ENCODE measurements at places on chromosomes 7 and 10.

DNA sequence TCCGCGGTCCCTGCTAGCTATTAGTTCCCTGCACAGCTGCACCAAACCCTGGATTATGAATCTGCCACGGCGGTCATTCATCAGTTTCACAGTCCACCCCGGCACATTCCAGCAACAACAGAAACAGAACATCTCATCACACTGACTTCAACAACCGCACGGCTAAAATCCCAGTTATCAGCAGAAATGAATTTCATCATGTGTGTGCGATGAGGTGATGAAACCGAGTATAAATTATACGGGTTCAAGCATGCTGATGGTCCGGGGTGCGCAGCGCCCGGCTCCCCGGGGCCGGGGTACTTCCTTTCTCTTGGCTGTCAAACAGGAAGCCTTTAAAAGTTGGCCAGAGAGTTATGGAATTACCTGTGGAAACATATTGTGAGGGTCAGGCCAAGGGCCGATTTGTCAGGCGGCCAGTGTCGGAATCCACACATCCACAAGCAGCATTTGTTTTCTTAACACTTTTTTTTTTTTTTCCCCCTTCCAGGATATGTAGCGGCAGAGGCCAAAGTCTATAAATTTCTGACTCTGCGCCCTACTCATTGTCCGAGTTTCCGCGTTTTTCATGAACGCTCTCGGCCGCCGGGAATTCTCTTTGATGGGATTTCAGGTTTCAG, 420.9 kb upstream of the MGMT start:
- no peak for DNase-seq

DNA sequence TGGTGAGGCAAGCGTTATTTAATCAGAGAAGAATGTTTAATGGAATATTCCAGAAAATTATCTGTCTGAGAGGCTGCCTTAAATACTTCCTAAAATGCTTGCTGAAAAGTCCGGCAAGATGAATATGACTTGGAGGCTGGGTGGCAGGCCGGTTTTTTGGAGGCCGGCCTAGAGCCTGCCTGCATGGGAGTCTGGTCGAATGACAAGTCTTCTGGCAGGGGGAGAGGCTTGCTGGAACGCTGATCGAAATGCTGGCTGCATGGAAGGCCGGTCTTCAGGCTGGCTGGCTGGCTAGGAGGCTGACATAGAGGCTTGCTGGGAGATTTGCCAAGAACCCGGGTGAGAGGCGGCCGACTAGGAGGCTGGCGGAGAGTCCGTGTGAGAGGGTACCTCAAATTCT, 135.7 kb downstream of the OR13A1 start:
- no peak for DNase-seq

DNA sequence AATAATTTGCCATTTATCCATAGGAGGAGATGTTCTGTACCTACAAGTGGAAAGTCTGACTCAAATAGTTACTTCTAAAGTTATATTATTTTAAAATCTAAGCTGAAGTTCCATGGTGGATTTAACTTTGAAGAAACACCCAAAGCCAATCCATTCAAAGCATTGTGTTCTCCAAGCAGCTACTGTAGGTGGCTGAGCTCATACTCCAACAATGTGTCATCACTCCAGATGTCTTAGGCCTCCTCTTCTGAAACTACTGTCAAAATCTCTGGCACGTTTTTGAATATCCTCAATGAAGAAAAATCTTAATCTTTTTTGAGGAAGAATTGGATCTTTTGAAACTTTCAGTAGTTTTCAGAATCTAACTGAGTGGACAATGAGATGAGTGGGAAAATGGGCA, 169.1 kb downstream of the PTEN start:
- no peak for DNase-seq

GRCh38 chr7:24438232-24438631, 135.0 kb upstream of the PALS2 start:
- no peak for DNase-seq

DNA sequence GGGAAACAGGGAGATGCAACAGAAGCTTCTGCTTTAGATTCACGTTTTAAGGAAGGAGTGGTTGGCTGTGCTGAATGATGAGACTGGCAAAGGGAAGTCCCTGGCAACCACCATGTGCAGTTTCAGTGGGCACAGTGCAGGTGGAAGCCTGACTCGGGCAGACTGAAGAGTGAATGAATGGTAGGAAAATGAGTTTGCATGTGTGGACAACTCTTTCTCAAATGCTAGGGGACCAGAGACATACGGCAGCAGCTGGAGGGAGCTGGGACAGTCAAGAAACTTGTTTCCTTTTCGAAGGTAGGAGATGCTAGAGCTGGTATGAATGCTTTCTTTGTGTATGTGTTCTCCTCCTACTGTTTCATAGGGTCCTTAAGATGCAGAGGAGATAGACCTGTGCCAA, 29.0 kb downstream of the PODXL start:
- DNase-seq = no peak

GRCh38 chr7:117888627-117889026, 15.4 kb upstream of the CTTNBP2 start:
- no peak for DNase-seq

- DNase-seq = no peak
These were observed 27.8 kb upstream of the NUB1 start for GRCh38 chr7:151313857-151314256.

DNA sequence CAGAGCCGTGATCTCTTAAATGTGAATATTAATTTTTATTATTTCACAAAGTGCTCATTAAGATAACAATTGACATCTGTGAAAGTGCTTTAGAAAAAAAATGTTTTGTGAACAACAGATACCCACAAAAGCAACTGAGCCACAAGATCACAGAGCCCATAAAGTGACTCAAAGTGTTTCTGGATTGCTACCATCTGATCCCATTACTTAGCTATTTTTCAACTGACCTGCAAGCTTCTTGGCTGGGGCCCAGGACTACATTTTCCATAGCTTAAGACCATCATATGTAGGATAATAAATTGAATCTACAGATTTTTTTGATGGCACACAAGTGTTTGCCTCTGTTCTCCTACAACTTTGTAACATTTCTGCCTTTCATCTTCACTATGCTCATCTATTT, 674.4 kb downstream of the PHTF2 start:
- no peak for DNase-seq

- no peak for DNase-seq
These were observed 3.5 kb upstream of the PFKFB3 start for GRCh38 chr10:6199131-6199733.

- DNase-seq = no peak
These were observed 272.0 kb upstream of the GNAI1 start for GRCh38 chr7:79862447-79863210.

DNA sequence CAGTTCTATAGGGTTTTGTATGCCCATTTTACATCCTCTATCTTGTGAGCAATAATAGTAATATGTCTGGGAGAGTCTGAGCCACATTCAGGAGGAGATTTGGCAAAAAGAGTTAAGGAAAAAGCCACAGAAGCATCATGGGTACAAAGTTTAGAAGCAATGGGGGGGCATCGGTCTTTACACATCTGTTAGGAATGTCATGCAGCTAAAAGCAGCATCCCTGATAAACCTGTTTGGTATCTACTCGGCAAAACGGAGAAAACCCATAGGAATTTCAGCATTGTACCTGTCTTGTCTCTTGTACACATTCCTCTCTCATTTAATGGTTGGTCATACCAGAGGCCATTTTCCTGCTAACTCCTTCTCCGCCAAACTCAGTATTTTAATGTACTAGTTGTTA, 12.5 kb upstream of the HERPUD2 start:
- DNase-seq = no peak

DNA sequence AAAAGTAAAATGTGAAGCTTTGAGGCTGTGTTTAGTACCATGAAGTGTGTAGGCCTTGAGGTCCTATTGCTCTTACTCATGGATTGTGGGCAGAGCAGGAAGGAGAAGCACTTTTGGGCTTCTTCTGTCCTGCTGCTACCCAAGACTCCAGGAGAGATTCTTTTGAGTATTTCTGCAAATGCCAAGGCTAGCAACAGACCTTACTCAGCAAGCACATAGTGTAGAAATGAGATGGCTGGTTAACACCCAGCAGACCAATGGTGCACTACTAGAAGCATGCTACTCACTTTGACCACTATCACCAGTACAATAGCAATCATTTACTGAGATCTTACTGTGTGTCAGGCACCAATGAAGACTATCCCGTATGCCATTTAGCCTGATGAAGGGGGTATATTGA, 3.2 kb downstream of the PLPP4 start:
- DNase-seq = no peak

GRCh38 chr7:128909625-128910568, 612 bp downstream of the KCP start:
- no peak for DNase-seq

- DNase-seq = no peak
These were observed 41.8 kb upstream of the IGFBP3 start for GRCh38 chr7:45962861-45963260.

DNA sequence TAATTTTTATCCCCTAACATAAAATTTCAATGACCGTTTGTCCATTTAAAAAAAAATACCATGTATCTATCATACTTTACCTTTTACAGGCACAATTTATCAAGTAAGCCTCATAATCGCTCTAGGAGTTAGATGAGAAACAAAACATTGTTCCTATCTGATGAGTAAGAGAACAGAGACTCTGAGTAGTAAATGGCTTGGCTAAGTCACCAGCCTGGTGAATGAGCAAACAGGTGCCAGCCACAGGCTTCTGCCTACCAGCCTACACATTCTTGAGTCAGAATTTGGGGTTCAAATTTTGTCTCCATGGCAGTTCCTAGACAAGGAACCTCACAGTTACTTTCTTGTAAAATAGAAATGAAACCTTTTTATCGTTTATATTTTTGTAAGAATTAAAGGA, 235.4 kb downstream of the HGF start:
- no peak for DNase-seq

- no peak for DNase-seq
These were observed 17.6 kb upstream of the ELOVL3 start for GRCh38 chr10:102208311-102209035.

DNA sequence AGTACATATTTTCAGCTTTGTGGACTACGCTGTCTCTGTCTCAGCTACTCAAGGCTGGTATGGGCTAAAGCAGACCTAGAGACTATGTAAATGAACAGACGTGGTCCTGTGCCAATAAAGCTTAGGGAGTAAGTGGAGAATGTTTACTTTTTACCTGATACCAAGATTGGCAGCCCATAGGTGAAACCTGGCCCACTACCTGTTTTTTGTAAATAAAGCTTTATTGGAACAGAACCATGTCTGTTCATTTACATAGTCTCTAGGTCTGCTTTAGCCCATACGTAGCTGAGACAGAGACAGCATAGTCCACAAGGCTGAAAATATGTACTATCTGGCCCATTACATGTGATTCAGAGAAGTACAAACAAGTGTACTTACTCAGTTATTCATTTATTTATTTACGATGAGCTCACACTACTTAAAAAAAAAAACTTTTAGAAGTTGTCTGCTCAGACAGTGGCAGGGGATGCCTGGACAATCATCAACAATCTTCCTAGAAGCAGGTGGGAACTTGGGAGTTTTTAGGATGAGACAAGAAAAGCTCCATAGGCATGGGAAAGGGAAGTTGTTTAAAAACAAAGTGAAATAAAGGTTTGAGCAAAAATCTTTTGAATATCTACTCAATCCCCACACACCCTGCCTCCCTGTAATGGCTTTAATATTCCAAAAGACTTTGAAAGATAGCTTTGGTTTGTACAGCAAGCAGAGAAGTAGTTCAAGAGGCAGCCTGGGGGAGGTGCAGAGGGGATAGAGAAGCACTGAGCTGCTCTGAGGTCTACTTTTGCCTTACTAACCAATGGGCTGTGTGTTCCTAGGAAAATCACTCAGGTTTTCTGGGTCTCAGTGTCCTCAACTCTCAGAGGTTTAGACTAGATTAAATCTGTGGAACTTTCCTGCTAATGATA, 114.4 kb upstream of the AFAP1L2 start:
- DNase-seq = no peak

- DNase-seq = no peak
These were observed 80.1 kb upstream of the IMMP2L start for GRCh38 chr7:111642373-111642772.

DNA sequence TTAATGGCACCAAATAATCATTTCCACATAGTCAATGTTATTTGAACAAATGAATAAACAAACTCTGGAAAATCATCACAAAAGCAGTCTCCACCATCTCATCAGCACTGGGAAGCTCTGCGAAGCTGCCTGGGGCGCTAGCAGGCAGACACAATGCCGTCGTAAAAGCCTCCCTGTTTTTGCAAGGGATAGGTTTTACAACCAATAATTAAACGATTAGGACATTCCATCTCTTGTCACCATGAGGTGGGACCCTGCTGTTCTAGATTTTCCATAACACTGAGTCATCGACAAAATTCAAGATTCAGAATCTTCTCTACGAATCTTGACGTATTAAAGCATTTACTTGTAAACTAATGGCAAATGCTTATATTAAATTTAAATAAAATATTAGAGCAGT, 172.8 kb upstream of the AKR1E2 start:
- DNase-seq = no peak

DNA sequence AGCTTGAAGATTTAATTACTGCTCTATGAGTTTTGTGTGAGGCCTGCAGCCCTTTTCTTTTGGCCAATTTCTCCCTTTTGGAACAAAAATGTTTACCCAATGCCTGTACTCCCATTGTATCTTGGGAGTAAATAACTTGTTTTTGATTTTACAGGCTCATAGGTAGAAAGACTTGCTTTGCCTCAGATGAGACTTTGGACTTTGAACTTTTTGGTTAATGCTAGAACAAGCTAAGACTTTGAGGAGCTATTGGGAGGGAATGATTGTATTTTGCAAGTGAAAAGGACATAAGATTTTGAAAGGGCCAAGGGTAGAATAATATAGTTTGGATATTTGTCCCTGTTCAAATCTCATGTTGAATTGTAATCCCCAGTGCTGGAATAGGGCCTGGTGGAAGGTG, 152.0 kb downstream of the MAGI2 start:
- no peak for DNase-seq

- DNase-seq = no peak
These were observed 830.4 kb upstream of the IGFBP3 start for GRCh38 chr7:46751471-46751870.

GRCh38 chr7:133705596-133705995, 421.5 kb upstream of the LRGUK start:
- no peak for DNase-seq

DNA sequence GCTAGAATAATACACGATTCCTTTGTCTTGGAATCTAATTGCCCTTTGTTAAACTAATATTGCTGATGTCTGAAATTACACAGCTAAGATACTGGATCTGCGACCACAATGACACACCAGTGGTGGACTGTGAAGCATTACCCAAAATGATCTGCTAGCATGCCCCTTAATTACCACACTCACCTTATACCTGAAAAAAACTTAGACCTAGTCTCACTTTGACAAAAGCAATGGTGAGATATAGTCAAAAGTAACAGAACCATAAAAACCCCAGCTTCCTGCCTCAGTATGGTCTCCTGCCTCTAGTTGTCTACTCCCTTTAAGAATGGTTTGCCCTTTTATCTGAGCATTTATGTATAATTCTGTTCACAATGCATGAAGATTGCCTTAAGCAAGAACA, 20.8 kb upstream of the ERVW-1 start:
- no peak for DNase-seq

- DNase-seq = no peak
These were observed 24.3 kb upstream of the VDAC2 start for GRCh38 chr10:75186310-75186709.

- no peak for DNase-seq
These were observed 1.5 kb downstream of the IRF5 start for GRCh38 chr7:128939075-128939860.

GRCh38 chr10:93344691-93345090, 137.4 kb downstream of the MYOF start:
- no peak for DNase-seq
